ENCODE measurements at places on chromosomes 12 and 14. TPM values are rescaled to one million over a fixed set of nuclear protein-coding genes. Genes with fewer than 3 reads are reported as not detected.

DNA sequence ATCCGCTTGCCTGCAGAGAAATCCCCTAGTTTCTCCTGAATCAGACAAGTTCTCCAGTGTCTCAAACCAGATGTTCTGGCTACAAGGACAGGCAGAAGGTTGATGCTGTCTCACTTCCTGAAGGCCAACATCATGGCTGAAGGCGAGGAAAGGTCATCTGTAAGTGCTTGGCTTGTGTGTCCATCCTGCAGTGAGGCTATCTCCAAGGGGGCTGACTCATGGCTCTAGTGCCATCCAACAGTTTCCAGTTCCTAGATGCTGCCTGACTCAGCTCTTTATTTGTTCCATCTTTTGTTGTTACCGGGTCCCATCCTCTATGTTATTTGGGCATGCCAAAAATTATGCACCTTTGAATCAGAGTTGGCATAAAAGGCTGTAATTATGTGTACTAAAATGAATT lies 232.1 kb upstream of the TBX3 start:
- no peak for DNase-seq

DNA sequence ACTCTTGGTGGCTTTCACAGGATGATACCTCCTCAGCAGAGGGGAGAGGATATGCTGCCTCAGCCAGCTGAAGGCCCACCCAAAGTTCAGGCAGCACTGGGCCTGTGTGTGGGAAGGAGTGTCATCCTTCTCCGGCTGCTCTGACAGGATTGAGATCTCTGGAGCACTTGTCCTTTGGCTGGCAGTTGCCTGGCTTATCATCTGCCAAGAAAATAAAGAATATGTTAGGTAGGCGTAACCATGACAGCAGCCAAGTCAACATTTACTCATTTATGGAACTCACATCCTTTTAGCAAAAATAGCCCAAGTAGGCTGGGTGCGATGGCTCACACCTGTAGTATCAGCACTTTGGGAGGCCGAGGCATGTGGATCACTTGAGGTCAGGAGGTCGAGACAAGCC lies 68.5 kb downstream of the PPFIBP1 start:
- DNase-seq: peak; percentile 63

GRCh38 chr12:68237078-68237477 lies 11.5 kb upstream of the IL26 start:
- DNase-seq: no peak

The SRRM4 gene
- 0.27 TPM for total RNA-seq

DNA sequence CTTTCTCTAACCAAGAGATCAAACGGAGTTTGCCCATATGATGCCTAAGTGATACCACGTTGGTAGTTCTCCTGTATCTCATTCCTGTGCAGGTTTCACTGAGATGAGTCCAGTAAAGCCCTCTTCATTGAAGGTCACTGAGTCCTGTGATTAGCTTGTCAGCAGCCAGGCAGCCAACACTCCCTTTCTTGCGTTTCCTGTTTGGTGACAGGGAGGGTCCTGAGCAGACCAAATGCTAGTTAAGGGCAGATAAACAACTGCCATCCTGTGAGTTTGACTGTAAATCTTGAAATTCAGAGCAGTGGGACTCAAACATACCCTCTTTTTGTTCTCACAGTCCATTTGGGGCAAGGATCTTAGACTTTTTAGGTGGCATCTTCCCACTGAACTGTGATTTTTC lies 39.4 kb downstream of the ZNF641 start:
- no peak for DNase-seq

The POTEM gene
- not detected for total RNA-seq

The FAM90A1 gene
- 0.32 TPM for total RNA-seq

DNA sequence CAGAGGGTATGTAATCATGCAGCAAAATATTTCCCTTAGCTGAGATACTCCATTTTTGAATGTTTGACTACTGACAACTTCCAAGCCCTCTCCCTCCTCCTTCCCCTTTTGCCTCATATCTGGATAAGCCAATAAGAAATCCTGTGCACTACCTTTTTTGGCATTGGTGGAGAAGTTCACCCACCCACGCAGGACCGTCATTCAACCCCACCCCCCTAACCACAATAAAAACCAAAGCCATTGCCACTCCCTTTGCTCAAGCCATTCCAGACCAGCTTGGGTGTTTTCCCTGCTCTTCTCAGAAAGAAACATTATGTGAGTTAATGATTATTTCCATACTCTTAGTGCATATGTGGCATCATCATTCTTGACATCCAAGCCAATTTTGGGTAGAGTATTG lies 176.7 kb downstream of the PTPN11 start:
- no peak for DNase-seq

The DDIT3 gene
- 29.0 TPM for total RNA-seq

DNA sequence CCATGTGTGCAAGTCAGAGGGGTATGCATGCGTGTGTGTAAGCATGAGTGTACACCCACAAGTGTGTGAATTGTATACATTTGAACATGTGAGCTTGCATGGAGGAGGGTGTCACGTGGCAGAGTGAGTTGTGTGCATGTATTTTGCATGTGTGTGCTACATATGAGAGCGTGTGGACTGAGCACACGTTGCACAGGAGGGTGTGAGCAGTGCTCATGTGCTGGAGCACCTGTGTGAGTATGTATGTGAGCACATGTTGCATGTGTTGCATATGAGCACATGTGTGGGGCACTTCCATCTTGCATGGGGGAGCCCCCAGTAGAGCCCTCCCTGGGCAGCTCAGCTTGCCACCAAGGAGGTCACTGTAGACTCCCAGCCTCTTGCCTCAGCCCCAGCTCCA lies 180.2 kb upstream of the MYL2 start:
- no peak for DNase-seq

DNA sequence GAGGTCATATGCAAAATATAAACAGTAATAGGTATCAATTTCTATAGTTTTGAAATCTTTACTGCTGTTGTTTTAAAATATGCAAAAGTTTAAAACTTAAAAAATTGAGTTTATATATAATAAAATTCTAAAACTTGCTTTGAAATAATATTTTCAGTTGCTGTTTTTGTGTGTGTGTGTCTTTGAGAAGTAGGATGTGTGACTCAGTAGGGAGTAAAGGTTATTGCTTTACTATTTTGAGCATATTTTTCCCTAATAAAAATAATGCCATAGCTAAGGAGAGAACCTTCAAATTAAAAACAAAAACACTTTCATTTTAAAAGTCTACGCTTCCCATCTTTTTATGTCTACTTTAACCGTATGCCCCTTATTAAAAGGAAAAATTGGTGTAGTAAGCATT lies 238.1 kb downstream of the FBXL14 start:
- DNase-seq: no peak

DNA sequence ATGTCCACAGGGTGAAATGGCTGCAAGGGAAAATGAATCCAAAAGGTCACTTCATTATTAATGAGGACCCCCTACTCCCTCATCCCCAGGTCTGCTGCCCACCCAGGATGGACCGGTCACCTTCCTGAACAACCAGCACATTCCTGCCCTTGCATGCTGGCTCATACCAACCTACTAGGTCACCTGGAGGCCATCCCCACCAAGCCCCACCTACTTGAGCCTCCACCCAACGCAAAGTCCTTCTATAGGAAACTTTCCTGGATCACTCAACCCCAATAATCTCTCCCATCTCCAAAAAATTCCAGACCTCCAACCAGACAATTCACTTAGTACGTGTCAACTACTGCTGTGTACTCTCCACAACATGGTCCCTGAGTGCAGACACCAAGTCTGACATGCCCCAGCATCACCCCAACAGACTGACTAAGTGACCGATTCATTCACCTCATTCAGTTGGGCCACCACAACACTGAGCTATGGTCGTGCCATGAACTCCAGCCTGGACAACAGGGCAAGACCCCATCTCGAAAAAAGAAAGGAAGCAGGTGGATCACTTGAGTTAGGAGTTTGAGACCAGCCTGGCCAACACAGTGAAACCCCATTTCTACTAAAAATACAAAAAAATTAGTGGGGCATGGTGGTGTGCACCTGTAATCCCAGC lies 18.1 kb downstream of the CLMN start:
- no peak for DNase-seq

DNA sequence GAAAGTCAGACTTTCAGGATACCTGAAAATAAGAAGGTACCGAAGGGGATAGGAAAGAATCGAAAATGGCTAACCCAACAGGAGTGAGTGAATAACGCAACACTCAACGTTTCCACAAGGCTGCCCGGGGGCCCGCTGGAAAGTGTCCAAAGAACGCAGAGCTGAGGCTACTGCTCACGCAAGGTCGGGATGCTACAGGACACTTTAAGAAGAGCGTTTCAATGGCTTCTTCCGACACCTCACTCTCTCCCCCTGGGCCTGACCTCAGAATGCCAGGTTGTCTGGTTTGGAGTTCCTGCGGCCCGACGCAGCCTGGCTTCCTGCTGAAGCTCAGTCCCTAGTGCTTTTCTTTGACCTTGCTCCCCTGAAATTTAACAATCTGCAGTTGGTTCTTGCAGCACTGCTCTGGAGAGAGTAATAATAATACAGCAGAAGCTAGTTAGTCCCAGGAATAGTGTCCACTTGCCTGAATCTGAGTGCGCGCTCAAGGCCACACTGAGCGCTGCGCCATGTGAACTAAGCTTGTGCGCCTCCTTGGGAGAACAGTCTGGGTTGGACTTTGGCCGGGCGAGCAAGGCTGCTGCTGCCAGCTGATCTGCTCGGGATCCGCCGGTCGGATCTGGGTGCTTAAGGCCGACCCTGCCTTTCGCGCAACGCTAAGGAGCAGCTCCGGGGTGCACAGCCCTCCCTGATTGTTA lies 2.0 kb upstream of the ALX1 start:
- peak; percentile 48 for DNase-seq

DNA sequence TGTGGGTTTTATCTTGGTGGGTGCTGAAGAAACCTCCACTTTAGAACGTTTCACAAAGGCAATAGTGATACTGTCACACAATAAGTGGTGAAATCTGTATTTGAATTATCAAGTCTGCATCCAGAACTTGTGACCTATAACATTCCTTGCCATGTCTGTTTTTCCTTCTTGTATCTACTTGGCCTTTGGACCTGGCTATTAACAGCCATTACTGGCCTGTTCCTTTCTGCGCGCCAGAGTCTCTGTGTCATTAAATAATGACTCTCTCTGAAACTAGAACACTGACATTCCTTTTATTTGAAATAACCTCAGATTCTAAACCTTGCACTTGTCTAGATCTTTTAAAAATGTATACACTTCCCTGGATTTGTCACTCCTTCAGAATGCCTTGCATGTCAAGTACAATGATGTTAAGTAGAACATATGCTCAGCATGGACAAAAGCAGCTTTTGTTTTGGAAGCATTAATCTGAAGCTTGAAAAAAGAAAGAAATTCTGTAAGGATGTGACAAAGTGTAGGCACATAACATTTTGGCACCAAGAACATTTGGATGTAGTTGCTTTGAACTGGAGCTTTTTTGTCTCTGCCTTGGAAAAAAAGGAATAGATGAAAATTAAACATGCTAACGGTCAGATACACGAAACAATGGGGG lies 95.5 kb upstream of the RPL10L start:
- no peak for DNase-seq

The AP5M1 gene
- 30.8 TPM for total RNA-seq

DNA sequence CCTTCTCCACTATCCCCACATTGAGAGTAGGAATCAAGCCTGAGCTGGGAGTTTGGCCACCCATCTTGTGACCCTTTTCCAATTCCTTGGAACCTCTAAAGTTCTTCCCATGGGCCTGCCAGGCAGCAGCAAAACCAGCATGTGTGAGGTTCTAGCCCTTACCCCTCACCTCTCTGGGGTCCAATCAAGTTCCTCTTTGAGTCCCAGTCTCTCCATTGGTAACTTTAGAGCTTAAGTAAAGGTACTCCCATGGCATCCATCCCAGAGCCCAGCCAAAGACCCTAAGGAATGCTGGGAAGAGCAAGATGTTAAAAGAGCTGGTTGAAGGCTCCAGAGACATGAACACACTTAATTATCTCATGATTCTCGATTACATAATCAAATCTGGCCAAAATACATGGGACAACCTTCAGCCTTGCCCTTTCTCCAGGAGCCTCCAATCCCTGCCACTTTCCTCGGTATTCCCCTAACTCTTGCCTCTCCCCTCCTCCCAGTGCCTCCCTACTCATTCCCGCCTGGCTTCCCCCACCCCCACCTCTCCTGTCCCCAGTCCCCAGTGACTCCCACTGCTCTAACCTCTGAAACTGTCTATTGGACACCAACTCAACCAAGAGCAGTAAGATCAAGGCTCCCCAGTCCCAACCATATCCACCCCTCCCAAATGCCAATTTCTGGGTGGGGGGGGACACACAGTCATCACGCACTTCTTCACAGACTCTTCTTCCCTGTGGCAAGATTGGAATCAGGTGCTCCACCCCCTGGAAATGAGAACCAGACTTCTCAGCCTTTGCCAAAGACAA lies 4.8 kb upstream of the TNS2 start:
- no peak for DNase-seq

DNA sequence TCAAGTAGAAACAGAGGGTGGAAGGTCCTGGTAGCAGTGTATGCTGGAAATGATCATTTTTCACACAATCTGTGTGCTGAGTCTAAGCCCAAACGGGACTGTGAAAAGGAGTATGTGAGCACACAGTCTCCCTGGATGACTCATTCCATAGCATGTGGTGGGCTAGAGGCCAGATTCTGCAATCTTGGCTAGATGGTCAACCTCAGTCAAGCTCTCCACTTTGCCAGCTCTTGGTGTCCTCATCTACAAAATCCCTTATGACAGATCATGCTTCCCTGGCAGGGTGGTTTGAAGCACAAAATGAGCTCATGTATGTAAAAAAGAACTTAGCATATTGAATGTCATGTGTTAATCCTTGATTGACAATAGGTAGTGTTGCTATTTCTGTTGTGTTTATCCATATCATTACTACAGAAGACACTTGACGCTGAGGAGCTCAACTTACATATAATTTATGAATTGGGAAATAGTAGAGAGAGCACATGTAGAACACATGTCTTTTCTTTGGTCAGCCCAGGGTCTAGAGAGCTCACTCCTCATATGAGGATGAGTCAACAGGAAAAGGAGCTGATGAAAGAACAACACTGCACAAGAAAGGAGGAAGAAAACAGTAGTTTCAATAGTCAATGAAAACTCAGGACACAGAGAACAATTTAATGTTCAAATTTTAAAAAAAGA lies 517.5 kb downstream of the BCL11B start:
- no peak for DNase-seq
